ENCODE measurements at places on chromosomes 16 and 17. TPM values are rescaled to one million over a fixed set of nuclear protein-coding genes. Genes with fewer than 3 reads are reported as not detected.

DNA sequence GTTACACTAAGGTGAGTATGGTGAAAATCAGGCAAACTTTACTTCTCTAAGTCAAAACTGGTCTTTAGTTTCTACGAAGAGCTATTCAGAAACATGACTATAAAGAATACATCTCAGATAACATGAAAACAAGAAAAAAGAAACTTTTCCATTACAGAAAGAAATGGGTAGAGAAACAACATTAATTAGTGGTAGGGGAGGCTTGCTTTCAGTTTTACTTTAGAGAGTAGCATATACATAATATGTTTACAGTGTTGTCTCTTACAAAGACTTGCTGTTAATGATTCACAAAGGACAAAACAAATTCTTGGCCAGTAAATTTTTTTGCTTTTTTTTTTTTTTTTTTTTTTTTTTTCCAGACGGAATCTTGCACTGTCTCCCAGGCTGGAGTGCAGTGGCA lies 34.2 kb downstream of the CRLF3 start:
- no peak for DNase-seq
- H3K4me1 ChIP-seq: no peaks in the 10 kb centered on the region
- H3K4me3 ChIP-seq: no peak overlapping the region
- peaks cover 2% of the 10 kb centered on the region for H3K36me3 ChIP-seq
- no peak overlapping the region for H3K27ac ChIP-seq

- no peaks in the 10 kb centered on the region for H3K36me3 ChIP-seq
- no peak overlapping the region for H3K4me3 ChIP-seq
- H3K4me1 ChIP-seq: no peaks in the 10 kb centered on the region
- no peak overlapping the region for H3K27ac ChIP-seq
- no peaks in the 10 kb centered on the region for H3K27me3 ChIP-seq
Observed at GRCh38 chr17:77909236-77909635, 49.3 kb upstream of the TNRC6C start.

DNA sequence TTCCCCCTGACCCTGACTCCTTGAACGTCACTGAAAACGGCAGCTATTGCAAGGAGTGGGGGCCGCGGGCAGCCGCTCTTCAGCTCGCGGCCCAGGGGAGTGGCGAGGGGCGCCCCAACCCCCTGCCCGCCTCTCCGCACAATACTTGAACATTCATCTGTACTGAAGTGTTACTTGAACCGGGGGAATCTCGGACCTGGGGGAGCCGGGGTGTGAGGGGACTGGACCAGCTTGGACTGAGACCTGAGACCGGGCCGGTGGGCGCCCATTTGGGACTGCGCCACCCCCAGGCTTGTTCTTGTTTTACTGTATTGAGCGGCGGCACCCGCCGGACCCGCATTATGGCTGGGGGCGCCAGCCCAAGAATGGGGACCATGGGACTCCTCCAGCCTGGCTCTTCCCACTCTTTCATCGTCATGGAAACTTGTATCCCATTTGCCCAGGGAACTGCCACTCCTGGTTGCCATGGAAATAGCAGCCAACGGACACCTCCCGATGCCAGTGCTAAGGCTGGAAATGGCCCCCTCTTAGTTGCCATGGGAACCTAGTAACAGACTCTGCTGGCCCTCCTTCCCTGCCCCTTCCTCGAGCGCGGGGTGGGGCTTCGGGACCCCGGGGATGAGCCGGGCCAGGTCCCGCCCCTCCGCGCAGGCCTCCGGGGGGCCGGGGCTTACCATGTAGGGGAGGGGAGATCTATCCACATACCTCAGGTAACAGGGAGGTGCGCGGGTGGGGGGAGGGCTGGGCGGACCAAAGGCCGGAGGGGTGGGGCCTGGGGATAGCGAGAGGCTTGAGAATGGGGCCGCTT lies 805 bp upstream of the ORAI3 start:
- H3K4me1 ChIP-seq: no peaks in the 10 kb centered on the region
- H3K27me3 ChIP-seq: no peaks in the 10 kb centered on the region
- H3K36me3 ChIP-seq: no peaks in the 10 kb centered on the region
- H3K4me3 ChIP-seq: peak overlapping the region; percentile 73

The SLC12A3 gene
- not detected for total RNA-seq

The ADAD2 gene
- not detected for total RNA-seq

DNA sequence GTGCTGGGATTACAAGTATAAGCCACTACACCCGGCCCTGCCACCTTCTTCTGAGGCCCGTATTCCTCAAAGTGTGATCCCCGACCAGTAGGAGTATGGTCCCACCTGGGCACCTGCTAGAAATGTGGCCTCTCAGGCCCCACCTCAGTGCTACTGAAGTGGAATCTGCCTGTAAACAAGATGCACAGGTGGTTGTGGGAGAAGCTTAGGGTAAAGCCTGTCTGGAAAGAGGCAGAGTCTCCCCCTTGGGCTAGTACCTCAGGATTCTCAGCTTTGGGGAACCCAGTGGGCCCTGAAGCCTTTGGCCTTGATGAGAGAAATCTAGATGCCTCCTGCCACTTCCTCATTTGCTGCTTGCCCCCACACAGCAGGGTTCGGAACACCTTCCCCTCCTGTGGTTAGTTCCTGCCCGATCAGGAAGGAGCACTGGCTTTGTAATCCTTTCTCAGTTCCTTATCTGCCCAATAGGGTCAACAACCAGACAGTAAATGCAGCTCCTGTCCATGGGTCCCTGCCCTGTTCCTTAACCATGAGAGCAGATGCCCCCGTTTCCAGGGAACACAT lies 25.2 kb downstream of the TK2 start:
- H3K4me1 ChIP-seq: no peaks in the 10 kb centered on the region
- peak; percentile 72 for DNase-seq
- no peak overlapping the region for H3K27ac ChIP-seq
- H3K27me3 ChIP-seq: no peaks in the 10 kb centered on the region
- no peak overlapping the region for H3K4me3 ChIP-seq
- no peaks in the 10 kb centered on the region for H3K36me3 ChIP-seq

The MNT gene
- total RNA-seq: 28.3 TPM

The HSD17B1 gene
- total RNA-seq: 0.62 TPM

DNA sequence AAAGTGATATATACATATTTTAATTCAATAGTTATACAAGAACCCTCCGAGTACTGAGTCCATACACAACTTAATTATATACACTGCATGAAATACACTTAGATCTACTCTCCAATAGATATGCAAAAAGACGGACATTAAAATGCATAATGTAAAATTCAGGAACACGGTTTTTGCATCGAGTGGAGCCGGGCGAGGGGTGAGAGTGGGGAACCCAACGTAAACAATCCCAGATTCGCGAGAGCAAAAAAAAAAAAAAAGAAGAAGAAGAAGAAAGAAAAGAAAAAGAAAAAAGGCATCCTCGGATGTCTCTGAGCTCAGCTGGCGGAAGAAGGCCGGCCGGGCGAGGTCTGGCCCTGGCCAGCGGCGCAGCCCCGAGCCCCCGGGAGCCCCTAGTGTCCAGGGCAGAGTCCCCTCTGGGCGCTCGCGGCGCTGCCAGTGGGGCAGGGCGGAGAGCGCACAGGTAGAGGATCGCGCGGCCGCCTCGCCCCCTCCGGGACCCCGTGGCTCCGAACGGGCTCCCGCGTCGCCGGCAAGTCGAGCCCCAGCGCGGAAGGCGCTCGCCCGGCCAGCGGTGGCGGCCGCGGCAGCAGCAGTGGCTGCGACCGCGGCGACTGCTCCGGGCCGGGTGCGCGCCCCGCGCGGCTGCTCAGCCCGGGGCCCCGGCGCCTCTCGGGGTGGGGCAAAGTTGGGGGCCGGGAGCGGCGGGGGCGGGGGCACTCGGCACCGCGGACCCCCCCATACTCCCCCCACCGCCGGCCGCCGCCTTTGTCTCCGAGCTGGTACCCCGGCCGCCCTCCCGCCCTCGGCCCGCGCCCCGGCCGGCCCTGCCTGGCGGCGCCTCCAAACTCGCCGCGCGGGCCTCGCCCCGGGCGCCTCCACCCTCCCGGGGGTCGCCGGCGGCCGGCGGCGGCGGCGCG lies 9.6 kb upstream of the ZFHX3 start:
- peak overlapping the region; percentile 100 for H3K4me3 ChIP-seq
- H3K4me1 ChIP-seq: no peaks in the 10 kb centered on the region
- DNase-seq: no peak
- no peaks in the 10 kb centered on the region for H3K36me3 ChIP-seq
- peak overlapping the region; percentile 100 for H3K27ac ChIP-seq
- no peaks in the 10 kb centered on the region for H3K27me3 ChIP-seq

The NTN3 gene
- 0.42 TPM for total RNA-seq

DNA sequence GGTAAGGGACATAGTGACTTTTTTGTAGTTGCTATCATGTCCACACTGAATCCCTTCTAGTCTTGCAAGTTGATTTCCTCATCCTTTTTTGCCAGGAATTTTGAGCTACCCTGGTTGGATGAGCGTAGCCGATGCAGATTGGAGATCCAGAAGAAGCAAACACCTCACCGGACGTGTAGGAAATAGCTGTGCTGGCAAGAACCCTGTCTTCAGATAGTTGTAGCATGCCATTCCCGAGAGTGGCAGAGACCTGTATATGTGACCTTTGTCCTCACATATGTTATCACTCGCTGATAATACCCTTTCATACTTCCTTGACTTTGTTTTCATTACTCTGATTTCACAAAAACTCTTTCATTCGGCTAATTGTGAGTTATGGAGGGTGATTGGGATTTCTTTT lies 6.2 kb upstream of the CASC3 start:
- no peak overlapping the region for H3K4me3 ChIP-seq
- no peaks in the 10 kb centered on the region for H3K4me1 ChIP-seq
- no peak for DNase-seq
- H3K27me3 ChIP-seq: no peaks in the 10 kb centered on the region
- no peak overlapping the region for H3K27ac ChIP-seq
- H3K36me3 ChIP-seq: no peaks in the 10 kb centered on the region

DNA sequence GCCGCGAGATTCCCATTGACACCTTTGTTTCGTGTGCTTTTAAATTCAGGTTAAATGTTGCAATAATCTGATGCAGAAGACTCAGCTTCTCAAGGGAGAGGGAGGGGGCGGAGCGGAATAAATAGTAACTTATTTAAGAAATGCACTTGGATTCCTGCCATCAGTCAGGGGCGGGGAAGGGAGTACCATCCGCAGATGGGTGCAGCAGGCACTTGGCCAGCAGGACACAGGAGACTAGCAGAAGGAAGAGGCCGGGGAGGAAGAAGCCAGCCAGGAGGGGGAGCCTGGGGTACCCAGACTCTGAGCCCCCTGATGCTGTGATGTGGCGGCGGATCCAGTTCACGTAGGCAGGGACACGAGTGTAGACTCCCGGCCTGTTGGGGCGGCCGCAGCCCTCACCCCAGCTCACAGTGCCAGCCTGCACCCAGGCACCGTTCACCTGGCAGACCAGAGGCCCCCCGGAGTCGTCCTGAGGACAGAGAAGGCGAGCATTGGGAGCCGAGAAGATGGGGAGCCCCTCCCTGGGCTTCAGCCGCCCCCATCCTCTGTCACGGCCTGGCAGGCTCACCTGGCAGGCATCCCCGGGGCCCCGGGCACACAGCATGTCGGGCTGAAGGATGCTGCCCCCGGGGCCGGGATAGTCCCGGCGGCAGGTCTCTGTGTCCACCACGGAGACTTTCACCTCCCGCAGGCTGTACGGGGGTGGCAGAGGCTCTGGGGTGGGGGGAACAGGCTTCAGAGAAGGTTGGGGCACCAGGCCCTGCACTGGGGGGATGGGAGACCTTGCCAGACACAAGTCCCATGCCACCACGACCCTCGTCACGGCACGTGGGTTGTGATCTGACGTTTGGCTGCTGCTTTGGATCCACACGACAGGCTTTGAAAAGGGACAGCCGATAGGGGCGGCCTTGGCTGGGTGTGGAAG lies 3.2 kb downstream of the TPSG1 start:
- H3K27ac ChIP-seq: no peak overlapping the region
- H3K4me3 ChIP-seq: no peak overlapping the region
- H3K27me3 ChIP-seq: no peaks in the 10 kb centered on the region
- no peaks in the 10 kb centered on the region for H3K4me1 ChIP-seq
- DNase-seq: no peak

DNA sequence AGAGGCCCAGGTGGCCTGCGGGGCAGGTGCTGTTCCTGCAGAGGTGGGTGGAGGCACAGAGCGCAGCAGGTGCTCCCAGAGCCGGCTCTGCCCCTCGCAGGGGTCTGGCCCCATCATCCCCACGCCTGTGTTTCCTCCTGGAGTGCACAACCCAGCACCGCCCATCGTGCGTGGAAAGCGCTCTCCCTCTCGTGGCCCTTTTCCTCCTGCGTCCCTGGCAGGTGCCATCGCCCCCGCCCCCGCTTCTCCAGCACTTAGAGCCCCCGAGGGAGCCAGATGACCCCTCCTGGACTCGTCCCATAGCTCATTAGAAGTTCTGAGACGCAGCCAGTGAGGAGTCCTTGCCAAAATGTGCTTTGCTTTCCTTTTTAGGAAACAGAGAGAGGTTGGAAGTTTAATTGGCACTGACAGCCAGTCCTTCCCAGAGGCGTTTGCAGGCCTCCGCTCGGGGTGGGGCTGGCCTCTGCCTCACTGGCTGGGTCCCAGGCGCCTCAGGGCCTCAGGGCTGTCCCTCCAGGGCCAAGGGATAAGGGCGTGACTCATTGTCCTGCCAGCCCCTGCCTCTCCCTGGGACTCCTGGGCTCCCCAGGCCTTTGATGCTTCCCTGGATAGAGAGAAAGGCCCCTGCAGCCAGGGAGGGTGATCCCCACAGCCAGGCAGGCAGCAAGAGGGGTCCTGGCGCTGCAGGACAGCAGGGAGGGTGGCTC lies 32.2 kb upstream of the CHMP6 start:
- no peak overlapping the region for H3K4me3 ChIP-seq
- H3K36me3 ChIP-seq: no peaks in the 10 kb centered on the region
- H3K4me1 ChIP-seq: no peaks in the 10 kb centered on the region
- H3K27ac ChIP-seq: peak overlapping the region; percentile 97
- H3K27me3 ChIP-seq: no peaks in the 10 kb centered on the region

The MYH8 gene
- total RNA-seq: not detected

DNA sequence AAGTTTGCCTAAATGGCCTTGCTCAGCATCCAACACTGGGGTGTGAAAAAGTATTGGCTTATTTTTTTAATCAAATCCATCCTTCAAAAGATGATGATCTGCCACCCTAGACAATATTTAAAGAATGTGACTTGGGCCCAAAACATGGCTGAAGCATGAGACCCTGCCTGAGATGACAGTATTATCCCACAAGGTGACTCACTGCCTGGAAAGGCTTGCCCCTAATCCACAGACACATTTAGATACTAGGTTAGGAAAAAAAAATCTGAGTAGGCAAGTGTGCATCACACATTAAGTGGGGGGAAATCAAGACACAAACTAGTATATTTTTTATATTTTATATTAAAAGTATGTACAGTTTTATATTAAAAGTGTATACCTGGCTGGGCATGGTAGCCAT lies 38.4 kb downstream of the TOM1L2 start:
- no peak overlapping the region for H3K4me3 ChIP-seq
- H3K4me1 ChIP-seq: peaks cover 3% of the 10 kb centered on the region
- H3K36me3 ChIP-seq: no peaks in the 10 kb centered on the region
- DNase-seq: no peak
- H3K27me3 ChIP-seq: no peaks in the 10 kb centered on the region

- no peak overlapping the region for H3K4me3 ChIP-seq
- H3K27ac ChIP-seq: no peak overlapping the region
- peaks cover 11% of the 10 kb centered on the region for H3K36me3 ChIP-seq
- H3K27me3 ChIP-seq: no peaks in the 10 kb centered on the region
- no peaks in the 10 kb centered on the region for H3K4me1 ChIP-seq
Observed at GRCh38 chr16:23528644-23529310, 18.5 kb upstream of the GGA2 start.

GRCh38 chr16:88424587-88425235 lies 28.4 kb upstream of the ZFPM1 start:
- H3K4me1 ChIP-seq: no peaks in the 10 kb centered on the region
- no peak overlapping the region for H3K4me3 ChIP-seq
- DNase-seq: no peak
- H3K36me3 ChIP-seq: no peaks in the 10 kb centered on the region
- no peaks in the 10 kb centered on the region for H3K27me3 ChIP-seq
